NCI-H774 (cell line): ENCODE measurements at places on chromosomes 5 and 9.

DNA sequence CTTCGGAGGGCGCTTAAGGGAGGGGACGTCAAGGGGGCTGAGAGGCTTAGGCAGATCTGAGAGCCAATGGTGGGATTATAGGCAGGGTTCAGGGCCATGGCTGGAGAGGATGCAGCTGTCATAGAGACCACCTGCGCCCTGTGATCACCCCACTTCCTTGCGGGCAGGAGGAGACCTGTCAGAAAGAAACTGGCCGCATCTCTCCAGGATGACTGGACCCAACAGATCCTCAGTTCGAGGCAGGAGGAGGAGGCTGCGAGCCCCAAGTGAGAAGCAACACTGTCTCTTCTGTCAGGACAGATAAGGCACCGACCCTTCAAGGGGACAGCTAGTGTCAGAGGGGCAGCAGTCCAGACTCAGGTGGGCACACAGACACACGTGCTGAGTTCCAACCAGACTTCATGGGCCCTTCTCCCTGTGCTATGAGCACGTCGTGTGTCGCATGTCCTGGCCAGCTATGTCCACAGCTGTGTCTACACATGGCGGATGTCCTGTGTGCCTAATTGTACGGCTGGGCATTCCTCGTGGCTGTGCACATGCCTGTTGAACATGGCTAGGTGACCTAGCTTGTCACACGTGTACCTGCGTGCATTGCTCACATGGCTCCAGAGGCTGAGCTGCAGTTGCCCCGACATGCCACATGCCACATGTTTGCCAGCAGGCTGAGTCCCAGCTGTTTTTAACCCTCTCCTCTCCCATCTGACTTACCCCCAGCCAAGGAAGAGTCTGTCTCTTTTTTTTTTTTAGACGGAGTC, 583 bp upstream of the AQP3 start:
- DNase-seq, result no peak

GRCh38 chr5:173454736-173455598, 126.8 kb upstream of the STC2 start:
- DNase-seq, result no peak

DNA sequence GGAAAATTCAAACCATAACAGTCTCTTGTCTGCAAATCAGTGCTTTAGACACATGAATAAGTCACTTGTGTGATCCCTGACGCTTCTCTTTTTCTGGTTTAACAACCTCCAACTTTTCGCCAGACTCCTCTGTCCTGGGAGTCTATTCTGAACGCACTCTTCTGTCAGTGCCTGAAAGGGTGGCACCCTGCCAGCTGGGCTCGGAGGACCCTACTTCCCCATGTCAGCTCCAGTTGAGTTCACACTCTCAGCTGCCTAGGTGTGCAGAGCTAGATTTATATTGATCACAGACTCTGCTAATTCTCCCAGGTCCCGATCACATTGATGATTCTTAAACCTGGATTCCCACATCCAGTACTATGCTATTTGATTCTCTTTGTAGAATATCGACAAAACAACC, 649.1 kb downstream of the BNC2 start:
- no peak for DNase-seq

GRCh38 chr9:105144841-105145240, 99.6 kb upstream of the SLC44A1 start:
- no peak for DNase-seq

GRCh38 chr5:94243612-94244011, 374.8 kb downstream of the KIAA0825 start:
- DNase-seq, result no peak
